ENCODE measurements at places on chromosomes 2 and 18.

GRCh38 chr2:7685342-7686015 lies 768.3 kb downstream of the RNF144A start:
- no peak for DNase-seq

GRCh38 chr2:205903549-205904129 lies 182.3 kb downstream of the INO80D start:
- no peak for DNase-seq

GRCh38 chr18:73520229-73520628 lies 627.4 kb downstream of the FBXO15 start:
- DNase-seq, result no peak

GRCh38 chr2:733001-733400 lies 55.8 kb upstream of the TMEM18 start:
- no peak for DNase-seq

DNA sequence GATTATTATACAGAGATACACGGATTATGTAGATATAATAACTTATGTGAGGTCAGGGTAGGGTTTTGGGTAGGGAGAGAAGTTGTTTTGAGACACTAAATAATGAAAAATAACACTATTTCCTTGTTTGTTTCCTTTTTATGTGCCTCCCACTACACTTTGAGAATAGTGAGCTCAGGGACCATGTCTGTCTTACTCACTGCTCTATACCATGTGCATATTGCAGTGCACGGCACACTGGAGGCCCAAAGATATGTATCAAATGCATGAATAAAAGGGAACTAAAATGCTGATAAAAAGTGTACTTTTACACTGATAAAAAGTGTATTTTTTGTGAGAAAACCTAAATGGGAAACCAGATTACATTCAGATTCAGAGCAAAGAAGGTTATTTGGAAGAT lies 151.4 kb upstream of the NABP1 start:
- no peak for DNase-seq

- DNase-seq, result no peak
These were observed 13.3 kb upstream of the MPV17 start for GRCh38 chr2:27336173-27336572.

DNA sequence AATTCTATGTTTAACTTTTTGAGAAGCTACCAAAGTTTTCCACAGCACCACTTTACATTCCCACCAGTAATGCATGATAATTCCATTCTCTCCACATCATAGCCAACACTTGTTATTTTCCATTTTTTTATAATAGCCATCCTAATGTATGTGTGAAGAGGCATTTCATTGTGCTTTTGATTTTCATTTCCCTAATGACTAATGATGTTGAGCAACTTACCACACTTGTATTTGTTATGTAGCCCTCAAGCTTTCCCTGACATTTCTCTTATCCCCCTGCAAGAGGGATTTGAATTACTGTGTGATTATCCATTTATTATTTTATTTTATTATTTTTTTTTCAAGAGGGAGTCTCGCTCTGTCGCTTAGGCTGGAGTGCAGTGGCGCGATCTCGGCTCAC lies 23.6 kb upstream of the SOS1 start:
- DNase-seq, result no peak

DNA sequence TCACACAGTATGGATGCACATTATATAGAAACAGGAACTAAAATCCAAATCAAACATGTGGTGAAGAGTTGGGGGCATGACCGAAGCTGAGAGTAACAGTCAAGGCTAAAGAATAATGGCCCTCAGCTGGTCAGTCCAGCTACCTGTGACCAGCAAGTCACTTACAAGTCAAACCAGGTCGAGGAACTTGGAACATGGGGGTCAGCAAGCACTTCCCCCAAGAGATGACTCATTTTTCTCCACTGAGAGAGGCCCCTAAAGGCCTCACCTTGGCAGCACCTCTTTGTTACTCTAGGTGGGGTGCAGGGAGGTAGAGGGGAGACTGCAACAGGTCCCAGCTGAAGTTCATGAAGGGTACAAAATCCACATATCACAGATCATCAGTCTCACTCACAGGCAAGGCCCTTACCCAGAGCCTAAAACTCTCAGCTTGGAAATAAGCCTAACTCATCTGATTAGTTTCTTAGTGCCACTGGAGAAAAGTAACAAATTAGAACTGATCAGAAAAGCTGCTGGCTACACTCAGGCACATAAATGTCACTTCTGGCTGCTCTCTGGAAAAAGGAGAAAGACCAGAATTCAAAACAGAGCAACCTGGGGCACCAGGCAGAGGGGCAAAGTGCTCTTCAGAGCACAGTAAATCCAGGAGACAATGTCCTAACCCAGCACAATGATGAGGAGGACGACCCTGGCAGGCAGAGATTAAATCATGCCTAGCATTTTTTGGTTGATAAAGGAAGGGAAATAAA lies 4.0 kb downstream of the SDC1 start:
- DNase-seq, result no peak

DNA sequence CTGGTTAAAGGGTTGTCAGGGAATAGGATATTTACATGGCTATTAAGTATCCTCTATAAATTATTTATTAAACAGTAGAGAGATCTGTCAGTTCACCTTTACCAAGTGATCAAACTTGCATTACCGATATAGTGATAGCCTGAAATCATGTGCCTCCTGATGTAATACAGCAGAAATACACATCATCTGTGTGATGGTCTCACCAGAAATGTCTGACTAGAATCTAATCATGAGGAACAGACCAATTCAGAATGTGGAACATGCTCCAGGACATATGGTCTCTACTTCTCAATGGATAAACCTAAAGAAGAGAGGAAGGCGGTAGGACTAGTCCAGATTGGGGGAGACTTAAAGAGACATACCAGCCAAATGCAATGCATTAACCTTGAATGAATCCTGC lies 6.2 kb downstream of the VPS54 start:
- DNase-seq, result no peak

- no peak for DNase-seq
These were observed 12.1 kb upstream of the ALLC start for GRCh38 chr2:3645745-3646389.

DNA sequence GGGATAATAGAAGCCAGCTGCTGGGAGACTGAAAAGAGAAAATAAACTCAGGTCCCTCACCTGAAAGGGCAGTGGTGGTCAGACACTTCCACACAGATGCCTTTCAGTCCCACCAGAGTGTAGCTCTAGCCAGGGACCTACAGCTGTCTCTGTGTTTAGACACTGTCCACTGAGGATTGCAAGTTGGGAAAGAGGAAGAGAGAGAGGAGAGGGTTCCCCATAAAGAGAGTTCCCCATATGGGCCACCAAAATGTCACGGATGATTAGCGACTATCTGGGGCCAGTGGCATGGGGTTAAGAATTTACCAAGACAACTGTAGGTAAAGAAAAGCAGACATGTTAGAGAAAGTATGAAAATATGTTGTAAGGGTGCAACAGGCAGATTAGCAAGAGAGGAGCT lies 36.7 kb upstream of the SKA1 start:
- DNase-seq, result no peak

DNA sequence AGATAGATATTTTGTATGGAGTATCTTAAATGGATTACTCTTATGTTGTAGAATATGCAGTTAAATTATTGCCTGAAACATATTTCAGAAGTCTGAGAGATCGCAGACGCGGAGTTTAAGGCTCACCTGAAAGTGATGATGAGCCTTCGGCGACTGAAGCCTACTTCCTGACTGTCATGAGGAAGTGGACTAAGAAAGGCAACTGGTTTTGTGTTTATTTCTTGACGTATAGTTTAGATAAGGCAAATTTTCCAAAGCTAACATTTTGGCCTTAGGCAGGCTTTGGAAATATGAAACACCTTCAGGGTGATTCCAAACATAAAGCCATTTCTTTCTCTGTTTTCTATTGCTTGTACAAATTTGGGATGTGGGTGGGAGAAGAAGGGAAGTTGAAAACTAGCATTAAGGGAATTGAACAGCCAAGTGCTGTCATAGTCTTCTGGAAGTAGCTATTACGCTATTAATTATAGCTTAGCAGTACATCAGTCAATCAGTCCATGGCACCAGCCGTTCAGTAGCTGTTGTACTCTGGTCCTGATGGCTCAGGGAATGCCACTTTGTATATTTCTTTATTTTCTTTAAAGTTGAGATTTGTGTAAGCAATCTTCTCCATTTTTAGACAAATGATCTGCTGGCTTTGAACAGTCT lies 1.5 kb downstream of the GRHL1 start:
- DNase-seq, result no peak

DNA sequence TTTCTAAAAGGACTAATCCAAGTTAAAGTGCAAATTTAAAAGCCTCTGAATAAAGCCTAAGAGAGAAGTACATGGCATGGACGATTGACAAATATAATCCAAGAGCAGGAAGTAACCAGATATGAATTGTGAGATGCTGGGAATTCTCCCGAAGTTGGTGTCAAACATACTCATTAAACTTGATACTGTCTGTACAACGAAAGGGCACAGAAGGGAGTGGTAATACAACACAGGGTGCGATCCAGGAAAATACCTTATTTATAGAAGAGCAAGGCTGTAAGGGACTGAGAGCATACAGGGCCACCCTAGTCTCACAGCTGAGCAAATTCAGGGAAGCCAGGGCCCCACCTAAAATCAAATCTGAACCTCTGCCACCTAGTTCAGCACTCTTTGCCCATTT lies 41.6 kb downstream of the SEMA4F start:
- no peak for DNase-seq

DNA sequence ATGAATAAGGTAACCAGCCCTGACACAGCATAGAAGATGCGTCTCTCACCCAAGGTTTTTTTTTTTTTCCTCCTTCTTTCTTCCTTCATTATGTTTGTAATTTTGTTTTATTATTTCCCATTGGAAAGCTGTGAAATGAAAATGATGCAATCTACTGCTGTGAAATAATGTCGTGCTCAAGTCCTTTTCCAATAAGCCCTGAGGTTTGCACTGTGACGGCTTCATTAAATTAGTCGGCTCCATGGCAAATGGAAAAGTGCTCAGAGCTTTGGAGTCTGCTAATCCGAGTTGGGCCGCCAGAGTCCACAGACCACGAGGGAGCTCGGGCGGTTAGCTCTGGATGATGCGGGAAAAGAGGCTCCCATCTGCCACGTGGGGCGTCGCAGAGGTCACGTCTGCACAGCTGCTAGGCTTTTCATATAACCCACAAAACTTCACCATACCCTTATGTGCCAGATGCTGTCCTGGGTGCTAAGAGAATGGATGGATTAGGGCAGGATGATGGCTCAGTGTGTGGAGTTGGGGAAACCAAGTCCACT lies 92.3 kb upstream of the CAPN13 start:
- DNase-seq, result no peak

Measured in NCI-H1092 treated with DMSO at 0.1 percent for 48 hours (cell line).